ENCODE measurements at places on chromosomes 7 and 10.

- no peak for DNase-seq
Observed at GRCh38 chr7:140619176-140619575, 21.4 kb downstream of the DENND2A start.

DNA sequence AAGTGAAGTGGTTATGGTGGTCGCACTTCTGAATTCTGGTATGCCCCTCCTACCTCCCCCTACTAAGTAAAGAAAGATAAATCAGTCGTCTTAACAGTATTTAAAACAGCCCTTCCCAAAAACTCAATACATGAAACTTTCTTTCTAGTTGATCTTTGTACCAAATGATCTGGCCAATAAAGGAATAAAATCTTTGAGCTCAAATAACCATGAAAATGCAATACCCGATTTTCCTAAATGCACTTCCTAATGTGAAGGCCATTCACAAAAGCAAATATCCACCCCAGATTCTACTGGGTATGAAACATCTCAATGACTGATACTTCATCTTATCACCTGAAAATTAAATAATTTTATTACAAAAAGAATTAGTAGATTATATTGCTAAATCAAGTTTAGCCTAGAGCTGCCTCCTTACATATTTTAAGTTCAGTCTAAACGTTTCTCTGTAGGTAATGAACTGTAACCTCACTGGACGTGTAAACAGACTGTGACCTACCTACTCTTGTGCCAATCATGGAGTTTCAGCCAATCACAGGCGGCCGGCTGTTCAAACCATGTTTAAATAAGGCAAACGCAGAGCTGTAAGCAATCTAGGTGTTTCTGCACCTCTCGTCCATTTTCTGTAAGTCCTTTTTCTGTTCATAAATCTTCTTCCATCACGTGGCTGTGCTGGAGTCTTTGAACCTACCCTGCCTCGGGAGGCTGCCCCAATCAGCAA lies 146.9 kb upstream of the AKR1E2 start:
- no peak for DNase-seq

DNA sequence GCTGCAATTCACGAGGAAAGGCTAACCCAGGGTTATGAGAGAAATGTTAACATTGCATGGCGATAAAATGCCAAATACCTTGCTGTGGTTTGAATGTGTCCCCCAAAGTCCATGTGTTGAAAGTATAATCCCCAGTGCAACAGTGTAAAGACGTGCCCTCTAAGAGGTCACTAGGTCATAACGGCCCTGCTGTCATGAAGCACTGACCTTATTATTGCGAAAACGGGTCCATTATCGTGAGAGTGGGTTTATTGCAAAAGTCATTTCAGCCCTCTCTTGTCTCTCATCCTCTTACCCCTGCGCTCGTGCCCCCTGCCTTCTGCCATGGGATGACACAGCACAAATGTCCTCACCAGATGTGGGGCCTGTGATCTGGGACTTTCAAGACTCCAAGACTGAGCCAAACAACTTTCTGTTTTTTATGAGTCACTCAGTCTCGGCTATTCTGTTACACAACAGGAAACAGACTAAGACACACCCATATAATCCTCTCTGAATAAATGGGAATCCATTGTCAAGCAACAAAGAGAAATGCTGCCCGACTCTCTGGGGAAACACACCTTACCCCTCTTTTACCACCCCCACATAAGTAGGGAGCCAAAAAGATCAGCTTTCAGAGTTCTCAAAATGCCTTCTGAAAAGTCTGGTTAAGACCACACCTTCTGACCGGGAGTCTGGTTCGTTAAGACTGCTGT lies 73.1 kb upstream of the UCN3 start:
- no peak for DNase-seq

DNA sequence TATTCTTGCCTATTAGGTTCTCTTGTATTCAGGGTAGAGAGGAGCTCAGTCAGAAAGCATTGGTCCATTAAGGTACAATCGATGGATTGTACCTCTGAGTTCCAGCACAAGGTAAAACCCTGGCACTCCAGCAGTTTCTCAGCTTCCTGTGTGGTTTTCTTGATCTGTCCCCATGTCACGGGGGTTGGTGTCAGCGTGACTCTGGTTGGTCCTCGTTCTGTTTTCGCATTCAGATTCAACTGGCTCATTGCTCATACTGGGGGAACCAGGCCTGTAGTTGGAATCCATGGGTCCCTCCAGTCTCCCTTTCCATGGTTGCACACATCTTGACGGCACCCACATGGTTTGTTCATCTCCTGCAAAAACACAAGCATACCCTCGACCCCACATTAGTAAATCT lies 32.7 kb upstream of the RASGEF1A start:
- DNase-seq: no peak

- no peak for DNase-seq
Observed at GRCh38 chr10:121823993-121824463, 103.8 kb downstream of the ATE1 start.

- DNase-seq: no peak
Observed at GRCh38 chr10:114715171-114715670, 57.1 kb upstream of the ABLIM1 start.

DNA sequence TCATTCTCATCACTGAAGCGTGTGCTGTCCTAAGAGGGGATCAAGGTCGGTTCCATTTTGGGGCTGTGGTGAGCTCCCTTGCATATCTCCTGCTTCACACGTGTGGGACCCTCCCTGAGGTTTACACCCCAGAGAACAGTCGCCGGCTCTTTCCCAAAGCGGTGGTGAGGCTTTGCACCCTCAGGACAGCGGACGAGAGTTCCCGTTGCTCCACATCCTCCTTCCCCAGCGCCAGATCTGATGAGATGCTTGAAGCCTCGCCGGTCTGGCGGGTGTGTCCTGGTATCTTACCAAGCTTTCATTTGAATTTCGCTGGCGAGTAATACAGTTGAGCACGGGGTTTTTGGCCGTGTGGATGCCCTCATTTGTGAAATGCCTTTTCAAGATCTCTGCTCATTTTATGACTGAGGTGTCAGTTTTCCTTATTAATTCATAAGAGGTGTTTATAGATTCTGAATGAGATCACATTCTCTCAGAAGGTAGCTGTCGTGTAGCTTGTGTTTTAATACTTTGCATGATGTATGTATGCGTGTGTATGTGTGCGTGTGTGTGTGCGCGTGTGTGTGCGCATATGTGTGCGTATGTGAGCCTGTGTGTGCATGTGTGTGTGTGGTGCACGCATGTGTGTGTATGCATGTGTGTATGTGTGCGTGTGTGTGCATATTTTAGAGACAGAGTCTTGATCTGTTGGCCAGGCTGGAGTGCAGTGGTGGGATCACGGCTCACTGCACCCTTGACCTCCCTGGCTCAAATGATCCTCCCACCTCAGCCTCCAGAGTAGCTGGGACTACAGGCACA lies 30.7 kb downstream of the ELFN1 start:
- DNase-seq: no peak

DNA sequence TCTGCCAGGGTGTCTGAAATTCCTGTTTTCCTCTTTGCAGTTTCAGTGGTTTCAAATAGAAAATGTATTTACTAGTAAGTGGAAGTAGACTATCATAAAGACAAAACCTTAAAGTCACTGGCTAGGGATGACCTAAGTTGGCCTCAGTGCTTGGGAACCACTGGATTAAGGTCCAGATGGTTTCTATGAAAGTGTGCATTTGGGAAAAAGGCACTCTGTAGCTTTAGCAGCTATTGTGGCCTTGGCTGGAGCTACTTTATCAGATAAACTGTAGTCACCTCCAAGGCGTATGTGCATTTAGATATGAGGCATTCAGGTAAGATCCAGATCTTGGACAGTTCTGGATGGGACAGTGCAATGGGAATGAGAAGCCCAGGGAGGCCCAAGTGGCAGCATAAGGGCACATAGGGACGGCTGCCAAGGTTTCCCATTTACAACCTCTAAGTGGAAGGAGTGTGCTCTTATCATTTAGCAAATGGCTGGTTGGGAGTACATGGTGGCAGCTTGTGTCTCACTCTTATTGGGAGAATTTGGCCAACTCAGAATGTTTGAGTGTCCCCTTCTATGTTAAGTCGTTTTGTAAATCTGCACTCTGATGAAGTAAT lies 185.6 kb downstream of the LRMDA start:
- no peak for DNase-seq

DNA sequence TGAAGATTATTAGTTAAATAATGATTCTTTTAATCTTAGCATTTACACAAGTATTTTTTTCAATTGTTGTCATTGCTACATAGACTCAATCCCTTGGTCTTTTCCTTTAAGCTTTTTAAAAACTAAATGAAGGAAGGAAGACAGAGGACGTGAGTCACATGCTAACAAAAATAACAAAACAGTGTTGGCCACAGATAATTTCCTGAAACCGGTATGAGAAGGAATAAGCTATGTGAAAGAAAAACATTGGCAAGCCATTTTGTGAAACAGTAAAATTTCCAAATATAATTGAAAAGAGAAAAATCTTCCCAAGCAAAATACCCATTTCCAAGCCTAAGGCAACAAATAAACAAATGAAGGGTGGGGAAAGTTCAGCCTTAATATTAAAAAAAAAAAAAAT lies 223.0 kb downstream of the AHR start:
- DNase-seq: no peak

DNA sequence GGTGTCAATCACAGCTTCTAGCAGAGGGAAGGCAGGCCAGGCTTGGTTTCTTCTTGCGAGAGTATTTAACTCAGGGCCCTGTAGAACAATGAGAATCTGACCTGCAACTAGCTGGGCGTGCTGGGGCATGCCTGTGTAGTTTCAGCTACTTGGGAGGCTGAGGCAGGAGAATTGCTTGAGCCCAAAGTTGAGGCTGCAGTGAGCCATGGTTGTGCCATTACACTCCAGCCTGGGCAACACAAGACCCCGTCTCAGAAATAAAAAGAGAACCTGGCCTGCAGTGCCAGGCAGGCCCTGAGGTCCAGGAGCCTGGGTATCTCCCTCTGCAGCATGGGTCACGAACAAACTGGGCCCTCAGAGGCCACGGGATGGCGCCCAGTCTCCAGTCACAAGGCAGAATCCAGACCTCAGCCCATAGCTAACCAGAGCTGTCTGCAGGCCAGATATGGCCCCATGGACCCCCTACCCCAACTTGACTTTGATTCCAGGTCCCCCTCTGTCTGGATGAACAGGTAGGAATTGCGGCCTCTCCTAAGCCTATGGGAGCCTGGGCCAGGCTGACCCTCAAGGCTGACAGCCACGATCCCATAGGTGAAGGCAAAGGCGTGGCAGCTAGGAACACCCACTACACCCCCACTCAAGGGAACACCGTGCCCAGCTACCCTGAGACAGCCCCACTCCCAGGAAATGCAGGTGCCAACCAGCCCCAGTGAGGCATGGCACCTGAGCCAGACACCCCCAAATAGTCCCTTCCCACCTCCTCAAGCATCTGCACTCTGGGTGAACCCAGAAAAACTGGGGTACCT lies 102.7 kb upstream of the TNRC18 start:
- no peak for DNase-seq

DNA sequence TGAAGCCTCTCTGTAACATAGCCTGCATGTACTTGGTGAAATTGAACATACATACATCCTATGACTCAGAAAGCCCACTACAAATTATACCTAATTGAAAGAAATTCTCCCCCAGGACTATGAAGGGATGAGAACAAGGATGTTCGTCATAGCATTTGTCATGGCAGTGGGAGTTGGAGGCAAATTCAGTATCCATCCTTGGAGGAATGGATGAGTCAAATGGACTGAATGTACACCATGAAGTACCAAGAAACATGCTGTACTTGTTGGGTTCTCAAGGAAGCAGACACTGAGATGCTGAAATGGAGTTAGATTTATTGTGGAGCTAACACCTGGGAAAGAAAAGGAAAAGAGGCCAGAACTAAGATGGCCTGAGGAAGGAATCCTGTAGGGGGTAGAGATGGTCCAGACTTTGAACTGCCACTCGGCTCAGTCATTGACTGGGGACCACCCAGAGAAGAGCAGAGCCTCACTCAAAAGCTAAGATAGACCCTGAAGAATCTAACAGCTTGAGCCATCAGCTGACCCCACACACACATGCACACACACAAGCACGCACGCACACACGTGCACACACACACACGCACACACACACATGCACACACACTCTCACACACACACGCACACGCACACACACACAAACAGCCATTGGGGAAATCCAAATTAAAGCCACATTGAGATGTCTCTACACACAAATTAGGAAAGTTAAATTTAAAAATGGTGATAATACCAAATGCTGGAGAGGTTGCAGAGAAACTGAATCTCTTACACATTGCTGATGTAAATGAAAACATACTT lies 22.3 kb downstream of the AOC1 start:
- DNase-seq: no peak

DNA sequence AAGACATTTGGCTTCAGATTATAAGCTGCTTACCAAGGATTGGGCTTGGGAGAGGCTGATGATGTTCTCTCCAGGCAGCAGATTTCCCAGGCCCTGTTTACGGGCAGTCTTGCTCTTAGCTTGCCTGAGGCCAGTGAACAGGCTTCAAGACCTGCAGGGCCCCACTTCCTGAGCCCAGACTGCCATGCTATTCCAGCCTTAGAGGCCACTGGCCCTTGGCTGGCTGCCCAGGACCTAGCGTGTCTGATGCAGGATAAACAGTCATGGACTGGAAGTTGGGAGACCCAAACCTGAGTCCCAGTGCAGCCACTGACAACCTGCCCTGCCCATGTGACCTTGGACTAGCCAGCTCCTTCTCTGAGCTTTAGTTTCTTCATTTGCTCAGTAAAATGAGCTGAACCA lies 2.9 kb downstream of the PRXL2A start:
- DNase-seq: no peak

DNA sequence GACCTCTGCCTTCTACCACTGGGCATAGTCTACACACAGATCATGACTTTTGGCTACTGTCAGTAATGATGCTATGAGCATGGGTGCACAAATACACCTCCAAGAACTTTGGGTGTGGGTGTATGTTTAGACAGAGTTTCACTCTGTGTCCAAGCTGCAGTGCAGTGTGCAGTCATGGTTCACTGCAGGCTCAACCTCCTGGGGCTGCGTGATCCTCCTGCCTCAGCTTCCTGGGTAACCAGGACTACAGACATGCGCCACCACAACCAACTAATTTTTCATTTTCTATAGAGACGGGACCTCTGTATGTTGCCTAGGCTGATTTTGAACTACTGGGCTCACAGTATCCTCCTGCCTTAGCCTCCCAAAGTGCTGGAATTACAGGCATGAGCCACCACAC lies 194.4 kb downstream of the NSUN6 start:
- DNase-seq: no peak

DNA sequence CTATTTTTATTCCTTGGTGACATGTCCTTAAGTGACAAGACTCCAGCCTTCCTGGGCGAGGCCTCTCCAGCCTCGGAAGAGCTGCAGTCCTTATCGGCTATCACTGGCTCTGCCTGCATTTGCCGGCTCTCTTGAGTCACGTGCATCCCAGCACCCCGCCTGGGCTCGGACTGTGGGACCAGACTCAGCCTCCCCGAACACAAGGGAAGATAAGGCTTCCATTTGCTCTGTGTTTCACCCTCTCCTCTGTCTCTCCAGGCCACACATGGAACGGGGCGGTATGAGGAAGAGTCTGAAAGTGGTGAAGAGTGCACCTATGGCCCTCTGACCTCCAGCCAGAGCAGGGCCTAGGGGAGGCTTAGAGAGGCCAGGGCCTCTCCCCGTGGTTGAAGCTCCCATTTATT lies 4.7 kb downstream of the GDF2 start:
- DNase-seq: no peak

DNA sequence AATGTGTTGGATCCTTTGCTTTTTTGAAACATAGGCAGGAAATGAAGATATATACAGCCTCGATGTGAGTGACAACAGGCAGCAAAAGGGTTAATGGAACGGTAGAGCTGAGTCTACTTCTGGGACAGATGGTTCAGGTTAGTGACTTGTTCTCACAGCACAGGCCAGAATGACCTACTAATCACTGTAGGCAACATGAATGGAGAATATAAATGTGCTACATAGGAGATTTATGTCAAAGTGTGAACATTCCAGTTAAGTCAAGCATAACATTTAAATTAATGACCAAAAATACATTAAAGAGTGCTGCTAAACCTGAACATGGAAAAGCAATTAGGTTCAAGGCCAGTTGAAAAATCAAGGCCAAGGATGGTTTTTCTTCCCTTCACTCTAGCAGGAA lies 235.2 kb downstream of the POU6F2 start:
- DNase-seq: no peak

Measured in occipital lobe (tissue), 3 donors.